ENCODE measurements at places on chromosomes 13 and 19.

DNA sequence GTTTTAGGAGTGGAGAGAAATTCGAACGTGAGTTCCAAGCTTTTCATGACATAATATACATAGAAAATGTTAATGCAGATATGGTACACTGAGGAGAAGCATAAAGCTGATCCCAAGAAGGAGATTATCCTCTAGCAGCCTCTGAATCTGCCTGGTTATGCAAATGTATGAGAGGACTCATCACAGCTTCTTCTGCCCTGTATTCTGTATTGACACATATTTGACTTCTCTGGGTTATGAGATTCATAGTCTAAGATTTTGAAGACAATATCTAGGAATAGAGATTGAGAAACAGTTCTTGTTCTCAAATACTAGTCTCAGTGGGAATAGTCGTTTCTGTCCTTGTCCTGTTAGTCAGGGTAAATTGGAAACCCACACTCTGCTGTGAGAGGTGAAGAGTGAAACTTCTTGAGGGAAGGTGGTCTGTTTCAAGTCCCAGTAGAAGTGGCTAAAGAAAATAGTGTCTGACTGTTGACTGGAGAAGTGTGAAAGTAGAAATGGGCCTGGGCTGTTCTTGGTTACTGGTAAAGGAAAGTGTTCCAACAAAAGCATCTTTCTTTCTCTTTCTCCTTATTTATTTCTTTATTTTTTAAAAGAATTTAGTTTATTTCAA, 1356.6 kb downstream of the SLITRK5 start:
- DNase-seq, result no peak

DNA sequence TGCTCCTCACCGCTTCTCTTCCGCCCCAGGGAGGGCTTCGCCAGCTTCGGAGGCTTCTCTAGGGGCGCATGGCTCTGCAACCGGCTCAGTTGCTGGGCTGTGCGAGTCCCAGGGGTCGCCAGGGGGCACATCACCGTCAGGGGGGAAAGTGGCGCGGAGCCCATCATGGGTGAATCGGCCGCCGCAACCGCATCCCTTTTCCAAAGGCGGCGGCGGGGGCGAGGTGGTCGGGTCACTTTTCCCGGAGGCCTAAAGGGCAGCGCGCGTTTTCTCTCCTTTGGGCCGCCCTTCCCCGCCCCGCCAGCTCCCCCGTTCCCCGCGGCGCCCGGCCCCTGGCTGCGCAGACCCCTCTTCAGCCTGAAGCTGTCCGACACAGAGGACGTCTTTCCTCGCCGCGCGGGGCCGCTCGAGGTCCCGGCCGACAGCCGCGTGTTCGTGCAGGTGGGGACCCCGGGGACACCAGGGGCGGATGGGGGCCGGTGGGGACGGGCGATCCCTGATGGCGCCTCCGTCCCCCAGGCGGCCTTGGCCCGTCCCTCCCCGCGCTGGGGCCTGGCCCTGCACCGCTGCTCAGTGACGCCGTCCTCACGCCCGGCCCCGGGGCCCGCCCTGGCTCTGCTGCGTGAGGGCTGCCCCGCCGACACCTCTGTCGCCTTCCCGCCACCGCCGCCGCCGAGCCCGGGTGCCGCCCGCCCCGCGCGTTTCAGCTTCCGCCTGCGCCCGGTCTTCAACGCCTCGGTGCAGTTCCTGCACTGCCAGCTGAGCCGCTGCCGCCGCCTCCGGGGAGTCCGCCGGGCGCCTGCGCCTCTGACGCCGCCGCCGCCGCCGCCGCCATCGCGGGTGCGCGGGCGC, 1.7 kb downstream of the TGFBR3L start:
- DNase-seq, result peak; percentile 23

DNA sequence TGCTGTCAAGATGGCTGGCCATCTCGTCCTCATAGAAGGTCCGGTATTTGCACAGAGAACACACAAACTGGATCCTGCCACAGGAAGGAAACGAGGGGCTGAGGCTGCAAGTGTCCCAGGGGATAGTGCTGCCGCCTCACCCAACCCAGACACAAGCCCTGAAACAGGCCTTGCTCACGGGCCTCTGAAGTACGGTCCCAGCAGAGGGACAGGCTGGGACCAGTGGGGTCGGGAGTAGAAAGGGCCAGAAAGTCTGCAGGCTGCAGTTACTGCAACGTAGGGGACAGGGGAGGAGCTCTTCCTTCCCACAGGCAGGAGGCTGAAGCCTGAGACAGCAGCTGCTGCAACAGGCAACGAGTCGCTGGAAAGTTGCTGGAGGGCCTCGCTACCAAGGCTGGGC, 18.2 kb upstream of the AKAP8 start:
- no peak for DNase-seq

DNA sequence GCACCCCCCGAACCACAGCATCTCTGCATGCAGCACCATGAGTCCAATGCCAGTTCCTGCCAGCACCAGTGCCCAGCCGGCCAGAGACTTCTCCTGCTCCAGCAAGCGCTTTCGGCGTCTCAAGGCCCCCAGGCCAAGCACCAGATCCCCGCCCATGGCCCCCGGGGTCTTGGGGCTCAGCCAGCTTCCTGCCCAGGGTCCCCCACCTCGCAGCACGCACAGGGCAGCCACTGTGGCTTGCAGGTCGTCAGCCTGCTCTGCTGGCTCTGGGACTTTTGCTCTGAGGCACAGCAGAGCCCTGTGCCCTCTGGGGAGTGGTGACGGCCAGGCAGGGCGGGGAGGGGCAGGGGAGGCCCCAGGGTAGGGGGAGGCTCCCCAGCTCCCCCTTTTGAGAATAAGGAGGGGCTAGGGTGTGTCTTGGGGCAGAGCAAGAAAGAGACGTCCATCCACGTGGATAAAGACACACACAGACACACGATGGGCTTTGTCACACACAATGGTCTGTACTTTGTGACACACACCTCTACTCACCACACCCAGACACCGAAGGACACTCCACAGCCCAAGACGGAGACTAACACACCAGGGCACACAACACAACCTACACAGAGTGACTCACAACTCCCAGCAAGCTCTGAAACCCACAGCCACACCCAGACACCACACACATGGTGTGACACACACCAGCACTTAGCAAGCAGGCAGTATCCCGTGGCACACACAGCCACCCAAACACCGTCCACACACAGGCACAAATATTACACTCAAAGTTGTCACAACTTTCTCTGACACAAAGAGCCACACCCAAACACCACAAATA, at the start of gene KCNN4:
Gene KCNN4 (minus strand): TSS at position 268 of the 820 bp plus-strand sequence. CDS start 112 bp downstream, at position 156.
- no peak for DNase-seq

GRCh38 chr13:98328511-98328910, 151.4 kb upstream of the RNF113B start:
- peak; percentile 47 for DNase-seq

GRCh38 chr19:31340042-31341025, 8.9 kb downstream of the TSHZ3 start:
- DNase-seq, result no peak

GRCh38 chr19:16229322-16229641, 31.6 kb downstream of the AP1M1 start:
- DNase-seq, result no peak

GRCh38 chr13:40517486-40518480, 148.7 kb downstream of the FOXO1 start:
- no peak for DNase-seq

GRCh38 chr13:44302940-44303575, 70.6 kb upstream of the SERP2 start:
- no peak for DNase-seq

- DNase-seq, result no peak
Observed at GRCh38 chr13:104833221-104833620, 1702.2 kb downstream of the EFNB2 start.

DNA sequence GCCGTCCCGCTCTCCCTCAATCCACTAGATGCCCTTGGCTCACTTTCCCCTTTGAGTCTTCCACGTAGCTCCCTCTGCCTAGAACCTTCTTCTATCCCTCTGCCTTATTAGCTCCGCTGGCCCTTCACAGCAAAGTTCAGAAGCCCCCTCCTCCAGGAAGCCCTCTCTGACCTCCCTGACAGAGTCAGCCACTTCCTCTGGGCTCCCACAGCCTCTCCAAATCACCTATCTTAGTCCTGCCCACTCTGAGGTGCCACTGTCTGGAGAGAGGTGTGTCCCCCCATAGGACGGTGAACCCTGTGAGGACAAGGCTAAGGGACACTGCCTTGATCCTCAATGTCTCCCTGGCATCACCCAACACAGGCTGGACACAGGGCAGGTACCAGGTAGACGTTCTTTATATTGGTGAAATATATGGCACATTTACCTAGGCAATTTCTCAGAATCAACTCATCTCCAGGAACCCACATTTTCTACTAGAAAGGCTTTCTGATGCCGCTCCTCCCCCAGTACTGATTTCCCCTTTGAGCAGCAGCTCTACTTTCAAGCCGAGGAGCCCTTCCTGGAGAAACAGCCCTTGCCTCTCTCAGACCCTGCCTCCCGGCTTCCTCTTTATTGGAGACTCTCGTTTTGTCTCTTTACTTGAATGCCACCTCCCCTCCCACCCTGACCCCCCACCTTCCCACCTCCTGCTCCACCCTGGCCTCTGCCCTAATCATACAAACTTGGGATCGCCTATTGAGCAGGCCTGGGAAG, 3.4 kb upstream of the TGFB1 start:
- DNase-seq, result no peak

- DNase-seq, result no peak
Observed at GRCh38 chr13:109949397-109949796, 163.0 kb upstream of the IRS2 start.

GRCh38 chr19:42105368-42105767, 26.9 kb downstream of the POU2F2 start:
- DNase-seq, result no peak

- no peak for DNase-seq
Observed at GRCh38 chr13:37601648-37602440, 3.3 kb upstream of the POSTN start.

- DNase-seq, result no peak
Observed at GRCh38 chr13:84126671-84127171, 244.4 kb upstream of the SLITRK1 start.

GRCh38 chr13:45711951-45712350, 9.8 kb downstream of the CBY2 start:
- no peak for DNase-seq

- DNase-seq, result no peak
Observed at GRCh38 chr13:81770868-81771505, 1430.1 kb upstream of the SPRY2 start.

GRCh38 chr13:43830497-43830881, 43.7 kb upstream of the ENOX1 start:
- no peak for DNase-seq
